NT2/D1 (cell line): ENCODE measurements at places on chromosomes 7 and 10.

DNA sequence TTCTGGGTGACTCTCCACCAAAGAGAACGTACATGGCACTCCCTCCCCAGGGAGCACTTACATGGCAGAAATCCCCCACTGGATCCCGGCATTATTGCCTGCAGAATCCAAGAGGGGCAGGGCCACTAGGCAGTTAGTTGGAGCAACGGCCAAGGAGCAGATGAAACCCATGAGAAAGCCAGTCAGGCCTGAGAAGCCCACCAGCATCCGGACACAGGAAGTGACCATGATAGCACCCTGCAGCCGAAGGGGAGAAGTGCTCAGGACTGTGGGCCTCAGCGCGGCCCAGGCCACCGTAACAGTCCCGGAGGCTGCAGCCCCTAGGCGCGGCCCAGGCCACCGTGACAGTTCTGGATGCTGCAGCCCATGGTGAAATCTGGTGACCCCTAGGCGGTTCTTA is 43.5 kb downstream of the STRA8 start:
- no peak for DNase-seq

DNA sequence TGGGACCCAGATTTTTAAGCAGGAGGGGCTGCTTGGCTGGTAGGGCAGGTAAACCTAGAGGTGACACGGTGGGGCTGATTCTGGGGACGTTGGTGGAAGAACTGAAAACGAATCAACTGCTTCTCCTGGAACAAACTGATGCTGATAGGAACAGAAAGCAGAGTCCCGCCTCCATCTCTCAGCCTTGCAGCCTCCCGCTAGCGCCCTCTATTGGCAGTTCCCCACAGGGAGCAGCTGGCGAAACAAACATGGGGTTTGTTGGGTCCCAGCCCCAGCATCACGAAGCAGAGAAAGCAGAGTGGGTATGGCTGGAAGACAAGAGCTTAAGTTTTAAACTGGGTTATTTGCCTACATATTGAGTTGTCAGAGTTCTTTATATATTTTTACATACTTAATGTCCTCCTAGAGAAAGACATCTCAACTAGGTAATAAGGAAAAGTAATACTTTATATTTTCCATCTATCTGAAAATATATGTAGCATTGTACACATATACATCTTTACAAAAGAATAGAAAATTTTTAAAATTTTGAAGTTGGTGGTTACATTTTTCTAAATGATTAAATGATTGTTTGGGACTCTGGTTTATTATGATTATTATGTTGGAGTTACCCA is 42.3 kb upstream of the FOXI2 start:
- peak; percentile 66 for DNase-seq

GRCh38 chr7:55996856-55997500 is 32.6 kb downstream of the NIPSNAP2 start:
- DNase-seq: no peak

DNA sequence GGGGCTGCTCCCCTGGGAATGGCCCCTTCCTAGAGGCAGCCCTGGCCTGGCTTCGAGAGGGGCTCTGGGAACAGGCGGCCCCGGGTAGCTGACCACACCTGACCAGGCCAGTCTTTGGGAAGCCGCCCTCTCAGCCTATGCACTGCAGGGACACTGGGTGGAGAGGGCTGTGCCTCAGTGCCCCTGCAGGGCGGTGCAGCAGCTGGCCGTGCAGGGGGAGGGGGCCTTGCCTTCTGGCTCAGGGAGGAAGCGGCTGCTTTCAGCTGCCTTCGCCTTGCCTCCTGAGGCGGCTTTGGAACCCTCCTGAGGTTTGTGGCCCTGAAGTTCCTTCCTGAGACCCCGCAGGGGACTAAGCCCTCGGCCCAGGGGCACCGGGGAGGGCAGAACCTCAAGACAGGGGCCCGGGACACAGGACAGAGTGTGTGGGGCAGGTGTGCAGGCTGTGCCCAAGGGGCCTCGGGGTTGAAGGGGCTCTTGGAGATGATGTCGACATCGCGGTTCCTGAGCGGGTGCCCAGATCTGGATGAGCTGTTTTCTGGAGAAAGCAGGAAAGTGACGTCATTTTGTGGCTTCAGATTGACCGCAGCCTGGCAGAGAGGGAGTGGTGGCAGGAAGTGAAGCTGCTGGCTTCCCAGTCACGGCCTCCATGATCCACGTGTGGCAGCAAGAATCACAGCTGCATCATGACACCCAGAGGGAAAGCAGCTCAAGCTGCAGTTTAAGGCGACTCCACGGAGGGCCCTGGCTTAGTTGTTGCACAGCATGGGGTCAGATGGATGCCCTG is 17.7 kb downstream of the ADAM8 start:
- no peak for DNase-seq

DNA sequence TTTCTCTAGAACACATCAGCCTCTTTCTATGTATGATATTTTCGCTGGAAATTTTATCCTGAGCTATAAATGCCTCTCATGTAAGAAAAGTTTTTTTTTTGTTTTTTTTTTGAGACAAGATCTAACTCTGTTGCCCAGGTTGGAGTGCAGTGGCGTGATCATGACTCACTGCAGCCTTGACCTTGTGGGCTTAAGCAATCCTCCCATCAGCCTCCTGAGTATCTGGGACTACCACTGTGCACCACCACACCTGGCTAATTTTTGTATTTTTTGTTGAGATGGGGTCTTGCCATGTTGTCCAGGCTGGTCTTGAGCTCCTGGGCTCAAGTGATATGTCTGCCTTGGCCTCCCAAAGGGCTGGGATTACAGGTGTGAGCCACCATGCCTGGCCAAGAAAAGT is 80.4 kb downstream of the ADK start:
- no peak for DNase-seq
